ENCODE measurements at places on chromosomes 7 and 10.

GRCh38 chr10:14146501-14146900 lies 184.2 kb downstream of the FRMD4A start:
- DNase-seq: no peak

DNA sequence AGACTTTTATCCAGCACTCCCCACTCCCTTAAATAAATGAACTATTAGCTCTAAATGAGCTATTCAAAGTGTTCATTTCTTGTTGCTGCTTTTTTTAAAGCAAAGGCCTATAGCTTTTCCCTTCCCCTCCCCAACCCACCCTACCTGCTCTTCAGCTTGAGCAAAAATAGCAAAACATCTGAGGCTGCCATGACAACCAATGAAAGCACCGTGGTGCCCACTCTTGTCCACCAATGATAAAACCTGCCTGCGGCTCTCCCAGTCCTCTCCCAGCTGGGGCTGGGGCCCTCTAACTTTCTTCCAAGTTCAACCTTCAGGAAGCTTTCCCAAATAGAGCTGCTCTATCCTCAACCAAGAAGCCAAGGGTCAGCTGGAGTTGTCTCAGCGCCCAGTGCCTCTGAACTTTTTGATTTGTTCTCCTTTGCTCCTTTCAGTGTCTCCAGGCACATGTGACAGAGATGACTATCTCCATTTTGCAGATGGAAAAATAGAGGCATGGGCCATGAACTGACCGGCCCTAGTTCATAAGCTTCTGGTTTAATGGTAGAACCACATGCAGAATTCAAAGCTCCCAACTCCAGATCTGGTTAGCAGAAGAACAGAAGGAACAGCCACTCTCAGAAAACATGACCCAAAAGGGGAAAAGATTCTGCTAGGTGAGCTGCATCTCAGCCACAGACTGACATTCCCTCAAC lies 47.7 kb downstream of the PIK3AP1 start:
- DNase-seq: no peak

GRCh38 chr10:58094985-58095718 lies 172.5 kb downstream of the IPMK start:
- no peak for DNase-seq

DNA sequence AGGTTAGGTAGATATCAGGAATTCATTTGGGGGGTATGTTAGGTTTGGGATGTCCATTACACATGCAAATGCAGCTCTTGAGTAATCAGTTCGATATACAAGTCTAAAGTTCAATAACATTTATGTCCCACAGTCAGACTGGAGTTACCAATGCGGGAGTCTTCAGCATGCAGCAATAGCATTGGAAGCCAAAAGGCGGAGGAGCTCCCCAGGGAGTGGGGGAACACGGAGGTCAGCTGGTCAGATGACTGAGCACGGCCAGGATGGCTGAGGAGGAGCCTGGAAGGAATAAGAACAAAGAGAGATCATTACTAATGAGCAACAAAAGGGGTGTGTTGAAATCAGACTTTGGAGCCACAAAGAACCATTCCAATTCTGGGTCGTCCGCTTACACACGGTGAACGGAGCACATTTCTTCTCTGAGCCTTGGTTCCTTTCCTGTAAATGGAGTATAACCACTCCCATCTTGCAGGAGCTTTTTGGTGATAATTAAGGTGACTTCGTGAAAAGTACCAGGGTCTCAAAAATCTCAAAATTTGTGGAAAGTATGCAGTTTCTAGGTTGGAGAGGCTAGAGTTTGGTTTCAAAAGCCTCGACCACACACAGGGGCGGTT lies 478 bp upstream of the ZNF22 start:
- DNase-seq: no peak

DNA sequence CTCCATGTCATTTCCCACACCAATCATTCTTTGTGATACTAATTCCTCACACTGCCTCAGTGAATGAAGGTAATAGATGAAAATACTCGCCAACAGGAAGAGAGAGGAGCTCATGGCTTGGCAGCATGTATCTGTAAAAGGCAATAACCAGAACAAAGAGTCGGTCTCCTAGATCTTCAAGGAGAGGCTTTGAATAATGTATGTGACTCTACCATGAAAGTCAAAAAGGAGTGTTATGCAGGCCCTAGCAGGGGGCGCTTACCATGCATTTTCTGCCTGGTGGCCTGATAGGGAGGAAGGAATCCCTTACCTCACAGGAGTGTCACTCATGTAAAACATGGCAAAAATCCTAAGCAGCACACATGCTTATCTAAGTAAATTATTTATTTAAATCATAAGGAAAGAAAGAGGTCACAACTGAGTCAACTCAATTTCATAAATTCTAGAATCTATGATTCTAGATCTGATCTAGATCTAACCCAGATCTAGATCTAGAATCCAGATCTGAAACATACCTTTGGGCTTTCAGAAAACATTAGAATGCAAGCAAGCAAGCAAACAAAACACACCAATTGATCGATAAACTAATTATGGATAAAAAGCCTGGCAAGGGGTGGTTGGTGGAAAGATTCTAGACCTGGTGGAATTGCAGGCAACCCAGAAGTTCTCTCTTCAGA lies 226.3 kb upstream of the KLF6 start:
- DNase-seq: no peak

DNA sequence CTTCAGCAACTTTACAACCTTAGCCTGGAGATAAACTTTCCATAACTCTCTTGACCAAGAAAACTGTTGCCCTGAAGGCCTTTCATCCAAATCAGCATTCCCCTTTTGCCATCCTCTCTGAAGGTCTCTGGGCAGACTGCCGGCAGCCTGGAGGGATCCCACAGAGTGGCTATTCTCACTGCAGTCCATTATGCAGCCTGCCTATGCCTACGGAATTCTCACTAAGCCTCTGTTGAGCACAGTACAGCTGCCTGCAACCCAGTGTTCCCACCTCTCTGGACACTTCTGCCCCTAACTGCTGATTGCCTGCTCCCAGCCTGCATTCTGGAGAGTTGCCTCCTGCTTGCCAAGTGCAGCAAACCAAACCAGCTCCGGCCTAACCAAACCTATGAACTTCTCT lies 548.9 kb upstream of the STEAP1 start:
- DNase-seq: no peak

GRCh38 chr10:909831-910230 lies 21.7 kb downstream of the LARP4B start:
- no peak for DNase-seq

DNA sequence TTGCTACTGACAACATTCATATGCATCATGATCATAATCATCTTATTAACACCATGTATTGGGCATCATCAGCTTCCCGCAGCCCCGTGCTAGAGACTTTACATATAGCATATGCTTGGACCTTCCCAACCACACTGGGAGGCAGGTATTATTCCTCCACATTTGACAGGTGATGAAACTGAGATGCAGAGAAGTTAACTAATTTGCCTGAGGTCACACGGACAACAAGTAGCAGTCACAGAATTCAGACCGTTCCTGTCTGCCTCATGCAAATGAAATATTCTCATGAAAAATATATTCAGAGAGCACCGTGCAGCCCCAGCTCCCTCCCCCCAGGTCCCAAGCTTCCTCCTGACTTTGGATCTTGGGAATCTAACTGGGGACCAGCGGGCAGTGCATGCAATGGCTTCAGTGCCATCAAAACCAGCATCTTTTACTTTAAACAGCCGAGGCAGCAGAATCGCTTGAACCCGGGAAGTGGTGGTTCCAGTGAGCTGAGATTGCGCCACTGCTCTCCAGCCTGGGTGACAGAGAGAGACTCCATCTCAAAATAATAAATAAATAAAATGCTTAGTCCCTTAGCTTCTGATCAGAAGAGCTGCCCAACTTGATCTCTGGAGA lies 112.2 kb upstream of the GPR26 start:
- no peak for DNase-seq

DNA sequence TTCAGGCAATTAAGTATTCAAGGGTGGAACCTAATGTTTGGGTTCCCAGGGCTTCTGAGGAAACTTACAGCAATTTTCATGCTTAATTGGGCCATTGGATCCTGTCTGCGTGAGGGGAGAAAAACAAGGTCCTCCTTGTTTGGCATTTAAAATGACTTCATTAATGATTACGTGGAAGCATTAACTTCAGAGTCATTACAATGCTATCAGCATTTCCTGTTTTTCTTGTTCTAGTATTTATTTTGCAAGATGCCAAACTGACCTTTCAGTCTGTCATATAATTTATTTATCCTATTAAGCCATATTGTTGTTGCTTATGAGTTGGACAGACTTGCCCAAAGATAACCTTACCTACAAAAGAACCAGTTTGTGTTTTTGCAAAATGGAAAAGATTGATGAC lies 324.1 kb upstream of the LRRN3 start:
- DNase-seq: no peak

- no peak for DNase-seq
Observed at GRCh38 chr7:132243051-132243450, 333.2 kb downstream of the PLXNA4 start.

DNA sequence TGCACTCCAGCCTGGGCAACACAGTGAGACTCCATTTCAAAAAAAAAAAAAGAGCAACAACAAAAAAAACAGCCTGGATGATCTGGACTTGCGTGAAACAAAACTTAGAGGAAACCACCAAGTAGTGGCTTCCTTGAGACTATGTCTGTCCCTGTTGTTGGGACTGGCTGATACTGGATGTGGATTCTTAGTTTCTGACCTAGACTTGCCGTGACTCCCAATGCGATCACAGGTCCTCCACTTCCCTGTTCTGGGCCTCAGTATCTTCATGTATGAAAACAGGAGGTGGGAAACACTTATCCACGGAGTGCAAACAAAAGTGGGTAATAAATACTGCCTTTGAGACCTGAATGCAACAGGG lies 125.7 kb downstream of the PRPF18 start:
- no peak for DNase-seq

GRCh38 chr10:71725249-71725648 lies 5.7 kb upstream of the C10orf105 start:
- peak; percentile 79 for DNase-seq

DNA sequence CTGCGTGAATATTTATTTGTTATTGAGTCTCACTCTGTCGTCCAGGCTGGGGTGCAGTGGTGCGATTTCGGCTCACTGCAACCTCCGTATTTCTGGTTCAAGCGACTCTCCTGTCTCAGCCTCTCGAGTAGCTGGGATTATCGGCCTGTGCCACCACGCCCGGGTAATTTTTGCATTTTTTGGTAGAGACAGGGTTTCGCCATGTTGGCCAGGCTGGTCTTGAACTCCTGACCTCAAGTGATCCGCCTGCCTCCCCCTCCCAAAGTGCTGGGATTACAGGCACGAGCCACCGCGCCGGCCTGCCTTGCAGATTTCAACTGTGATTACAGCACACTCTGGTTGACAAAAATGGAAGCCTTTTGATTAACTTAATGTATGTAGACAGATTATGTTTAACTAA lies 730.0 kb upstream of the VSTM2A start:
- DNase-seq: no peak

DNA sequence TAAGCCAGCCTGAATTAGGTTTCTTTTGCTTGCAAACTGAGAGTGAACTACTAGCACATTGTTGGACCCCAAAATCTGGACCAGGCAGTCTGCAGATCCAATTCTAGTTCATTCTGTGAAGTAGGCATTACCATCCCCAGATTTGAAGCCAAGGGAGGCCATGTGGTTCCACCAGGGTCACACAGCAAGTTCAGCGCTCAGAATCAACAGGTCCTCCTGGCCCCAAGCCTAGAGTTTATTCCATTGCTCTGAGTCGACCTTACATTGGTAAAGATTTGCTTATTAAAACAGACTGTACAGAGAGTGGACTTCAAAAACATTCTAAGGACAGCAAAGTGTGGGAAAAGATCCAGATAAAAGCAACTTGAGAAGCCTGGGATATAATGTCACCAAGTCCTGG lies 50.9 kb downstream of the AFAP1L2 start:
- no peak for DNase-seq

DNA sequence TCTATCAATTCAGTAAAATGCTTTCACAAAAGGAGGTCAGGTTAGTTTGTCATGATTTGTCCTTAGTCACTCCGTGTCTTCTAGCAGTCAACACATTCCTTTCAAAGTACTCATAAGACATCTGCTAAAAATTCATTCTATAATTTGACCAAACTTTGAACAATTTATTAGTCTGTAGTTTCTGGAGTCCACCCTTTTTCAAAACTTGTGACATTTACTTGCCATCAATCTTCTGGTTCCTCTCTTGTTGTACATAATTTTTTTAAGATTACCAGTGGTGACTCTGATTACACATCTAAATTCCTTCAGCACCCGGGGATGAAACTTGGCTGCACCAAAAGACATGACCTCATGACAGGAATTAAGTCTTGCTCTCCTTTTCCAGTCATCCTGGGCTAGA lies 130.1 kb downstream of the NEBL start:
- no peak for DNase-seq
